ENCODE measurements at places on chromosomes 4 and X. TPM values are rescaled to one million over a fixed set of nuclear protein-coding genes. Genes with fewer than 3 reads are reported as not detected.

The ZNF141 gene
- total RNA-seq: 22.4 TPM

- peaks cover 25% of the 10 kb centered on the region for H3K4me1 ChIP-seq
- DNase-seq: peak; percentile 79
- peak overlapping the region; percentile 61 for H3K27ac ChIP-seq
Measured at GRCh38 chr4:4762909-4763821, 96.3 kb upstream of the MSX1 start.

GRCh38 chr4:43547561-43547960 is 655.0 kb downstream of the GRXCR1 start:
- no peak for DNase-seq
- H3K27ac ChIP-seq: no peak overlapping the region
- H3K27me3 ChIP-seq: no peaks in the 10 kb centered on the region
- no peaks in the 10 kb centered on the region for H3K4me1 ChIP-seq
- no peak overlapping the region for H3K4me3 ChIP-seq

DNA sequence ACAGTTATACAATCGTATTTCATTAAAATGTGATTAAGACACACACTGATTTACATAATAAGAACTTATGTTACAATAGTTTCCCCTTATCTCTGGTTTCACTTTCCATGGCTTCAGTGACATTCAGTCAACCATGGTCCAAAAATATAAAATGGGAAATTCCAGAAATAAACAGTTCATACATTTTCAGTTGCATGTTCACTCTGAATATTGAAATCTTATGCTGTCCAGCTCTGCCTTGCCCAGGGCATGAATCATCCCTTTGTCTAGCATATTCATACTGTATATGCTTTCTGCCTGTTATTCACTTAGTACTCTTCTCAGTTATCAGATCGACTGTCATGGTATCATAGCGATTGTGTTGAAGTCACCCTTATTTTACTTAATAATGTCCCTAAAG is 173.8 kb upstream of the DCAF12L2 start:
- no peak for DNase-seq
- H3K4me1 ChIP-seq: no peaks in the 10 kb centered on the region
- no peaks in the 10 kb centered on the region for H3K27me3 ChIP-seq
- H3K4me3 ChIP-seq: no peak overlapping the region
- no peak overlapping the region for H3K27ac ChIP-seq
- H3K36me3 ChIP-seq: no peaks in the 10 kb centered on the region

The ADRA2C gene
- not detected for total RNA-seq

DNA sequence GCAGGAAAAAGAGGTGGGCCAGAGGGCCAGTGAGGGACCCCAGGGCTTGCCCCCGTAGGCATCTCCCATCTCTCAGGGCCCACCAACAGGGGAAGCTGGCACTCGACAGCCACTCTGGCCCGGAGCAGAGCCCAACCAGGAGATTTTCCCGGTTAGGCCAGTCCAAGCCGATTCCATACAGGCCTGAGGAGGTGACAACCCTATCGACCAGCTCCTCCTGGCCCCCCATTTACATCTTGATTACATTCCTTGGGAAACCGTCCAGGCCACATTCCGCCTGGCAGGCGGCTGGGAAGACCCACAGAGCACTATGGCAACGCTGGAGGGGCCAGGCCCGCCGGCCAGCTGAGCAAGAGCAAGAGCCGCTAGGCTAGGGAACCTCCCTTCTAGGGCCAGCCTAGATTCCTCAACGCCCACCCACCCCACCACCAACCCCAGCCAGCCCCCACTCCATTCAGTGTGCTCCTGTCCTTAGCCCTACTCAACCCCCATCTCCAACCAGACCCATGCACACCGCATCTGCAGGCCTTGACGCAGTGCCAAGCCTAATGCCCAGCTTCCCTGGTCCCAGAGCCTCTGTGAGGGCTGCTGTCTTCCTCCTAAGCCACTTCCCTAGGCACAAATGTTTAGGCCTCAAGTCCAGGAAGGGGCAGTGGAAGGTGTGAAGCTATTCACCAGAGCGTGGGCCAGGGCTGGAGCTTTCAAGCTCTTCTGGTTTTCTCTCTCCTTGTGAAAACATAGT is 161.2 kb downstream of the EFNB1 start:
- H3K4me3 ChIP-seq: no peak overlapping the region
- no peaks in the 10 kb centered on the region for H3K27me3 ChIP-seq
- no peaks in the 10 kb centered on the region for H3K36me3 ChIP-seq
- H3K27ac ChIP-seq: no peak overlapping the region
- no peaks in the 10 kb centered on the region for H3K4me1 ChIP-seq

DNA sequence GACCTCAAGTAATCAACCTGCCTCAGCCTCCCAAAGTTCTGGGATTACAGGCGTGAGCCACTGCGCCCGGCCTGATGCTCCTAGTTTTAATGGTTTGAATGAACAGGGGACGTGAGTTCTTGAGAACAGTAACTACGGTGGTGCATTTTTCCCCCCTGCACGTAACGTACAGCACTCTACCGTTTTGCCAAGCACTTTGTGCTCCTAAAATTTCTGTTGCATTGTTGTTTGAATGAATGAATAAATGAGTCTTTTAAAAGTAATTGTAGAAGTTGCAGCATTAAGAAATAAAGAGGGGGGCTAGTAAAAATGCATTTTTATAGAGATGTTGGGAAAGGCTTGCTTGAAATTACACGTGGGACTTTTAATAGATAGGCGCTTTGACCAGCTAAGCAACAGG is at the start of gene RPA4:
RPA4 (plus strand) TSS at position 301 of the 400 bp plus-strand sequence. CDS start 403 bp downstream, outside the sequence.
- H3K36me3 ChIP-seq: peaks cover 5% of the 10 kb centered on the region
- H3K27ac ChIP-seq: no peak within 1 kb of the TSS
- no peak for DNase-seq

GRCh38 chr4:154872198-154872597 is 91.1 kb downstream of the RBM46 start:
- H3K27ac ChIP-seq: no peak overlapping the region
- DNase-seq: no peak
- no peaks in the 10 kb centered on the region for H3K27me3 ChIP-seq
- no peak overlapping the region for H3K4me3 ChIP-seq
- no peaks in the 10 kb centered on the region for H3K4me1 ChIP-seq

- no peaks in the 10 kb centered on the region for H3K36me3 ChIP-seq
- H3K27me3 ChIP-seq: no peaks in the 10 kb centered on the region
- no peak overlapping the region for H3K27ac ChIP-seq
- no peak for DNase-seq
- H3K4me3 ChIP-seq: no peak overlapping the region
Measured at GRCh38 chr4:73419106-73420038, 15.3 kb downstream of the ALB start.

DNA sequence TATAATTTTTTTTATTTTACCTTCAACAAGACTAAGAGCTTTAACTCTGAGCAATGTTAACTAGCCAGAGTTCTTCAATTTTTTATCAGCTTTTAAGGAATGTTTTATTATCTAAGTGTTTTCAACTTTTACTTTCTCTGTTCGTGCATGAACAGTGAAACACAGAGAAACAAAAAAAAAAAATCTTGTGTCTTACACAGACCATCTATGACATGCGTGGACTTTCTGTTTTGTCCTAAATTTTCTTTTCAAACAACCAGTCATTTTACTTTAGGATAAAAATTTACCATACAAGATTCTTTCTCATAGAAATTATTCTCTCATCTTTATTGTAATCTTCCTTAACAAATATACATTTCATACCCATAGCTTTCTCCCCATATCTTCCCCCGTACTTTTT is 731.9 kb upstream of the PCDH10 start:
- H3K27me3 ChIP-seq: no peaks in the 10 kb centered on the region
- H3K36me3 ChIP-seq: no peaks in the 10 kb centered on the region
- H3K4me1 ChIP-seq: no peaks in the 10 kb centered on the region
- no peak for DNase-seq
- no peak overlapping the region for H3K4me3 ChIP-seq

The UCP1 gene
- not detected for total RNA-seq

The SYNPO2 gene
- total RNA-seq: 0.19 TPM

- peak; percentile 9 for DNase-seq
- peaks cover 11% of the 10 kb centered on the region for H3K4me1 ChIP-seq
- no peaks in the 10 kb centered on the region for H3K36me3 ChIP-seq
- H3K27me3 ChIP-seq: peaks cover 3% of the 10 kb centered on the region
- H3K4me3 ChIP-seq: peak within 1 kb of the TSS; percentile 82
- peak within 1 kb of the TSS; percentile 11 for H3K27ac ChIP-seq
Measured at GRCh38 chrX:54920610-54921426, at the start of gene TRO. Gene TRO, plus strand, starts transcription at chrX:54920824. Its CDS starts 1,423 bp downstream, at chrX:54922247.

The GLOD5 gene
- total RNA-seq: not detected

GRCh38 chr4:108425988-108426387 is 194.4 kb upstream of the RPL34 start:
- H3K4me3 ChIP-seq: no peak overlapping the region
- peaks cover 22% of the 10 kb centered on the region for H3K4me1 ChIP-seq
- peaks cover 12% of the 10 kb centered on the region for H3K27me3 ChIP-seq
- no peak overlapping the region for H3K27ac ChIP-seq
- peaks cover 3% of the 10 kb centered on the region for H3K36me3 ChIP-seq

DNA sequence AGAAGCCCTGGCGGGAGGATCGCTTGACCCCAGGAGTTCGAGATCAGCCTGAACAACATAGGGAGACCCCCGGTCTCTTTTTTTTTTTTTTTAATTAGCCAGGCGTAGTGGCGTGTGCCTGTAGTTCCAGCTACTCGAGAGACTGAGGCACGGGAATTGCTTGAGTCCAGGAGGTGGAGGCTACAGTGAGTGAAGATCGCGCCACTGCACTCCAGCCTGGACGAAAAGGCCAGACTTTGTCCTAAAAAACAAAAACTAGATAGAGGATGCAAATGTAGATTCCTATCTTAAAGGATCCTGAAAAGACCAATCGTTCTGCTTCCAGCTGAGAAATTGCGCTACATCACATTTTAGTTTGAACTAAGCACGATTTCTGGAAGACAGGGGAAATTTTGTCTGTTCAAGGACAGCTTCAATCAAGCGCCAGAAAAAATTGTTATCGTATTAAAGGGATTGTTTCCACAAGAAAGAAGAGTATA is 627 bp upstream of the HSD17B11 start:
- peaks cover 31% of the 10 kb centered on the region for H3K4me1 ChIP-seq
- no peak for DNase-seq
- H3K27me3 ChIP-seq: no peaks in the 10 kb centered on the region

- H3K27me3 ChIP-seq: no peaks in the 10 kb centered on the region
- H3K4me1 ChIP-seq: no peaks in the 10 kb centered on the region
- no peak for DNase-seq
- no peak overlapping the region for H3K4me3 ChIP-seq
- H3K27ac ChIP-seq: no peak overlapping the region
Measured at GRCh38 chr4:19650903-19651864, 600.5 kb upstream of the SLIT2 start.

DNA sequence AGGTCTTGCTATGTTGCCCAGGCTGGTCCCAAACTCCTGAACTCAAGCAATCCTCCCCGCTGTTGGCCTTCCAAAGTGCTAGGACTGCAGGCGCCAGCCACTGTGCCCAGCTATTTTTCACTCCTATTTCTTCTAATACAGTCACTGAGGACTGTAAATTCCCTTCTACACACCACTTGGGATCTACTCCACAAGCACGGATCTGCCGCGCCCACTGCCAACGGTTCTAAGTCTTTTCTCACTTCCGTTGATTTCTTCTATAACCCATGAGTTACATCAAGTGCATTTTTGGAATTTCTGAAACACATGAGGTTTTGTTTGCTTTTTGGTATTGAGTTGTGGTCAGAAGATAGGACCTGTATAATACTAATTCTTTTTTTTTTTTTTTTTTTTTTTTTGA is 48.6 kb downstream of the FAM53A start:
- no peaks in the 10 kb centered on the region for H3K27me3 ChIP-seq
- DNase-seq: no peak
- no peak overlapping the region for H3K4me3 ChIP-seq
- H3K36me3 ChIP-seq: no peaks in the 10 kb centered on the region

DNA sequence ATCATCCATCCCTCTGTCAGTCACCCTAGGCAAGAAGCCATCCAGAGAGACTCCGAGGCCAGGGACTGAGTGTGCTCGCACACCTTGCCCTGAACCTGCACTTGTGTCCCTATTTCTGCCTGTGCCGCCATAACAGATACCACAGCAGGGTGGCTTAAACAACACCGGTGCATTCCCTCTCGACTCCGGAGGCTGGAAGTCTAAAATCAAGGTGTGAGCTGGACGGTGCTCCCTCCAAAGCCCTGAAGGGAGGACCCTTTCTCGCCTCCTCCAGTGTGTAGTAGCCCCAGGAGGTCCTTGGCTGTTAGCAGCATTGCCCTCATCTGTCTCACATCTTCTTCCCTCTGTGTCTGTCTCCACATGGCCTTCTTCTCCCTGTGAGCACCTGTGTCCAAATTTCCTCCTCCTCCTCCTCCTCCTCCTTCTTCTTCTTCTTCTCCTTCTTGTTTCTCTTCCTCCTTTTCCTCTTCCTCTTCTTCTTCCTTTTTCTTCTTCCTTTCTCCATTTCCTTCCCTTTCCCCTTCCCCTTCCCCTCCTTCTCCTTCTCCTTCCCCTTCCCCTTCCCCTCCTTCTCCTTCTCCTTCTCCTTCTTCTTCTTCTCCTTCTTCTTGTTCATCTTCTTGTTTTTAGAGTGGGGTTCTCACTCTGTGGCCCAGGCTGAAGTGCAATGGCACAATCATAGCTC is 98.1 kb upstream of the ENPP6 start:
- H3K36me3 ChIP-seq: no peaks in the 10 kb centered on the region
- no peak for DNase-seq
- H3K27ac ChIP-seq: no peak overlapping the region
- H3K4me3 ChIP-seq: no peak overlapping the region

GRCh38 chr4:176377780-176378179 is 58.0 kb downstream of the SPCS3 start:
- no peaks in the 10 kb centered on the region for H3K4me1 ChIP-seq
- DNase-seq: no peak
- H3K27me3 ChIP-seq: peaks cover 3% of the 10 kb centered on the region
- no peak overlapping the region for H3K27ac ChIP-seq
- no peak overlapping the region for H3K4me3 ChIP-seq

The RHOH gene
- total RNA-seq: 97.5 TPM

The CXCL10 gene
- 0.36 TPM for total RNA-seq

- no peaks in the 10 kb centered on the region for H3K36me3 ChIP-seq
- H3K27me3 ChIP-seq: no peaks in the 10 kb centered on the region
- DNase-seq: peak; percentile 22
- H3K4me3 ChIP-seq: no peak overlapping the region
Measured at GRCh38 chrX:39760930-39761329, 336.8 kb downstream of the BCOR start.

DNA sequence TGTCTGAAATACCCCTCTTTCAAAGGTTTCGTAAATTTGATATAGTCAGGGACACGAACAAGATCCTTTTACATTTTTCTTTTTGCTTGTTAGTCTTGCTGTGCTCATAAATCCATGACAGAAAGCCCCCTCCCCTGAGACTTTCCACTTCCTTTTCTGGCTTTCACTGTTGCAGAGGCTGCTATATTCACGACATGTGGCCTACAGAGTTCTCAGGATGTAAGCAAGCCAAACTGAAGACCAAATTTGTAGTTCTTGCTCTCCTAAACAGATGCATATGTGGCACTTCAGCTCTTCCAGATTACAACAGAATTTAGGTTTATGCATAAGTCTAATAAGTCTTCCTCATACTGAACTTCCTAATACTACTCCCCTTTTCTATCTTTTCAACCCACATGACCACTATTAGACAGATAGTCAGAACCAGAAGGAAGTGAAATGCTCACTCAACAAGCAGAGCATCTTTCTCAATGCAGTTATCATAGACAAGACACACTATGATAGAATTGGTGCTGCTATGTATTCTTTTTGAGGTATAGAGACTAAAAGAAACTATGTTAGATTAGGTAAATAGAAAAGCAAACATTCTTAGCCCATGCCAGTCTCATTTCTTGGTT is 15.0 kb downstream of the BTK start:
- no peaks in the 10 kb centered on the region for H3K4me1 ChIP-seq
- H3K27ac ChIP-seq: no peak overlapping the region
- no peaks in the 10 kb centered on the region for H3K27me3 ChIP-seq
- DNase-seq: no peak
- H3K36me3 ChIP-seq: no peaks in the 10 kb centered on the region

Measured in activated CD4-positive, alpha-beta memory T cell treated with anti-CD3 and anti-CD28 coated beads for 36 hours (primary cell).